Activated CD4-positive, CD25-positive, alpha-beta regulatory T cell treated with anti-CD3 and anti-CD28 coated beads, Interleukin-2, amount 50 U/mL, for 72 hours (primary cell): ENCODE measurements at places on chromosomes 13 and 19.

DNA sequence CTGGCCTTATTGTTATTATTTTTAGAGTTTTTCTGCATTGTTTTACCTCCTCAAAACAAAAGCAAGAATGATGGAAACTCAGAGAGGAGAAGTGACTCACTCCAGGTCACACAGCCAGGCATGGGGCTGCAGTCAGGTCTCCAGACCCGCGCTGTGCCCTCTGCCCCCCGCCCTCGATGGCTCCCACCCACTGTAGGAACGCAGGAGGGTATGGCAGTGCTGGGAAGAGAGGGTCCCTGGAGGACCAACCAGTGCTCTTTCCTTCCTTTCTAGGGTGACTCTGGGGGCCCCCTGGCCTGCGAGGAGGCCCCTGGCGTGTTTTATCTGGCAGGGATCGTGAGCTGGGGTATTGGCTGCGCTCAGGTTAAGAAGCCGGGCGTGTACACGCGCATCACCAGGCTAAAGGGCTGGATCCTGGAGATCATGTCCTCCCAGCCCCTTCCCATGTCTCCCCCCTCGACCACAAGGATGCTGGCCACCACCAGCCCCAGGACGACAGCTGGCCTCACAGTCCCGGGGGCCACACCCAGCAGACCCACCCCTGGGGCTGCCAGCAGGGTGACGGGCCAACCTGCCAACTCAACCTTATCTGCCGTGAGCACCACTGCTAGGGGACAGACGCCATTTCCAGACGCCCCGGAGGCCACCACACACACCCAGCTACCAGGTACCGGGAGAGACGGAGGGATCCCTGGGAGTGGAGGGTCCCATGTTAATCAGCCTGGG is 5.6 kb downstream of the TIMM13 start:
- no peak for DNase-seq

DNA sequence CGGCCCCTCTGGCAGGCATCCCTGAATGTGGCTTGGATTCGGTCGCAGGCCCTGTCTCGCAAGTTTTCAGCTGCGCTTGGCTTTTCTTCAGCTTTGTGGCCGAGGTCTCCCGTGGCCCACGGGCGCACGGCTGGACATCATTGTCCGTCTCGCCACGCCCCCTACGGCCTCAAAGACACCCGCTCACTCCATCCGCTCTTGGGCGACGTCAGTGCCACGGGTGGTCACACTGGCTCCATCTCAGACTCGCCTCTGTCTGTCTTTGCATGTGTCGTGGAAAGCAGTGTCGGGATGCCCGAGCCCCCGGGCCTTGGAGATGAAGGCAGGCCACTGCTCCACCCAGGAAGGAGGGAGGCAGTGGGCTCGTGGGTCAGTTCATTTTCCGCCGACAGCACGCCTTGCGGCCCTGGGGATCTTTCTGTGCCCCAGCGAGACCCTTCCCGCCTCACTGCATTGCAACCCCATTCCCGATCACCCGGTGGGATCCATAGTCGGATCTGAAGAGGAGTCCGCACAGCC is 51.0 kb downstream of the ZNF146 start:
- no peak for DNase-seq

- no peak for DNase-seq
These were observed 13.6 kb upstream of the ZNF611 start for GRCh38 chr19:52748336-52748950.

- DNase-seq: no peak
These were observed 921 bp upstream of the POLD1 start for GRCh38 chr19:50383001-50383851.

GRCh38 chr13:25237083-25237482 is 50.2 kb downstream of the MTMR6 start:
- no peak for DNase-seq

DNA sequence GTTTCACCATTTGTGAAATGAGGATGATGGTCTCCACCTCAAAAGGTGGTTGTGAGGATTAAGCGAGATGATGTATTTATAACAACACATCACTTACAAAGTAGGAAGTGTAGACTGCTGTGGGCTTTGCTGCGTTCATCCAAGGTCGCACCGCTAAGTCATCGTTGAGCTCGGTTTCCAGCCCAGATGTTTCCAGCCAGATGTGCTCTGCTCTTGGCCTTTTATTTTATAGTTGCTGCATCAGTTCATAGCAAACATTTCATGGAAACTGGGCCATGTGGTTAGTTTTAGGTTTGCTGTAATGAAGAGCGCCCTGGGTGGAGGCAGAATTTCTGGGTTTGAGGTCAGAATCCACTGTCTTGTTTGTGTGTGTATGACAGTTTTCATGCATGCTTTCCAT is 76.5 kb upstream of the RNF113B start:
- DNase-seq: no peak

- DNase-seq: no peak
These were observed 562.8 kb upstream of the SGCG start for GRCh38 chr13:22618002-22618401.
